AG04450 (cell line): ENCODE measurements at places on chromosomes 4 and X. TPM values are rescaled to one million over a fixed set of nuclear protein-coding genes. Genes with fewer than 3 reads are reported as not detected.

The N4BP2 gene
- polyA plus RNA-seq, result 3.2 and 5.7 TPM in 2 replicates

GRCh38 chrX:151019856-151020255 lies 36.7 kb downstream of the HMGB3 start:
- peak; percentile 18 for DNase-seq

- no peak for DNase-seq
Observed at GRCh38 chrX:115499112-115499805, 61.7 kb upstream of the PLS3 start.

DNA sequence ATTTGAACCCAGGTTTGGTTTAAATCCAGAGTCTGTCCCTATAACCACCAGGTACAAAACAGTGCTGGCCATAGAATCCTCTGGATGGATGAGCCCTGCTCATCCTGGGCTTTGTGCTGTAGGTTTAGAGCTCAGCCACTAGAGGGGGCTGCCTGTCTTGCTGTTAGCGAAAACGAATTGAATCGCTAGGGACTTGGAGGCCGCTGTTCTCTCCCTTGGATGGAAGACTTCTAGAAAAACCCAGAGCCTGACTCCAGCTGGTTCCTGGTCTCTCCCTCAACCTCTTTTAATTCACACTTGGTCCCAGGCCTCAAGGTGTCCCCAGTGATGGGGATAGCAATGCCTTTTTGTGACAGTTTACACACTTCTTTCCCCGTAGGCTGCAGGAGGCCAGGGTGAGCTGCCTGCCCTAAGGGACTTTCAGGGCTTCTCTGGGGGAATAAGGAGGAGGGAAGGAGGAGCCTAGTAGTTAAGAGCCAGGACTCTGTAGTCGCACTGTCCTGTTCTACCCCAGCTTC lies 8.7 kb downstream of the RIPPLY1 start:
- DNase-seq, result peak; percentile 30

DNA sequence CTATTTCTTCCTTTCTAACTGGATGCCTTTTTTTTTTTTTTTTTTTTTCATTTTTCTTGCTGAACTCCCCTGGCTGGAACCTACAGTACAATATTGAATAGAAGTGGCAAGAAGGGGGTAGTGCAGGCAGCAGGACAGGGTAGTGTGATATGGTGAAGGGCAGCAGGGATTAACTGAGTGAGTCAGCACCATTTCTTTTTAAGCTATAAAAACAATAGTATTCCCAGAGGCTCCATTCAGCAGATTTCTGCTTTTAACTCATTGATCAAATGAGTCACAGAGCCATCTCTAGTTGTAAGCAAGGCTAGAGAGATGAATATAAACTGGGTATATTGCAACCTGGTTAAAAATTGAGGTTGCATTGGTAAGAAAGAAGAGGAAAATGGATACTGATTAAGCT lies 53.6 kb upstream of the SETD7 start:
- DNase-seq, result no peak
